Activated naive CD4-positive, alpha-beta T cell treated with anti-CD3 and anti-CD28 coated beads, Interleukin-2, amount 10 ng/mL, durations not matched to agents 7 days and 5 days (primary cell): ENCODE measurements at places on chromosomes 6 and 20.

GRCh38 chr6:87870556-87870955 is 168.5 kb upstream of the AKIRIN2 start:
- no peak for DNase-seq

DNA sequence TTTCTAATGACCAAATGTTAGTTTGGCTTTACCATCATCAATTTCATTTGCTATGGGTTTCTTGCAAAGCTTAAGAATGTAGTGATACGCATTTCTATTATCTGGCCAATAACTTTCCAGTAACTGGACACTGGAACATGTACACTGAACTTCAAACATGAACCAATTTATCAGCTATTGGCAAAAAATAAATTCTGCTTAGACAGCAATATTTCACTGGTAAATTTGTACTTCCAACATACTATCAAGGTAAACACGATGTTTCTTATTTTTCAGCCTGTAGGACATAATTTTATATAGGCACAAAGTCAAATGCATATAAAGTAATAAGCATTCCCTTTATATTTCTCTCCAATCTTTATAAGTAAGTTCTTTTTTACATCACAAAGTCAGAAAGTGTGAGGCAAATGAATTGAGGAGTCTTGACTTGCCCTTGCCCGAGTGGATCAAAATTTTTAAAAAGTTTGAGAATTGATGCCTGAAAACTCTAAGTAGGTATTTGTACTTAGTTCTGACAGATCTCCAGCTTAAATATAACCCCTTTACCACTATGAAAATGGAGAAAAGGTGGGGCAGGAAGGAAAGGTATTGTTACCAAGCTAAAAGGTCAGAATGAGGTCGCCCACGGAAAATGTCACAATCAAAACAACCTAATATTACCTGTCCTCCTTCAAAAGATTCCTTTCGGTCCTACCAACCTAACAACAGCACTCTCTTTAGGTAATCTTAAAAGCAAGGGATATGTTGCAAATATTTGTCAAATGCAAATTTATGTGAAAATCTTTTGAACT is 41.3 kb downstream of the STK38 start:
- no peak for DNase-seq

GRCh38 chr6:164098857-164099267 is 684.3 kb downstream of the QKI start:
- no peak for DNase-seq

- DNase-seq = no peak
Measured at GRCh38 chr6:23728707-23729106, 397.3 kb upstream of the NRSN1 start.

- no peak for DNase-seq
Measured at GRCh38 chr6:47483853-47484546, 6.4 kb downstream of the CD2AP start.

DNA sequence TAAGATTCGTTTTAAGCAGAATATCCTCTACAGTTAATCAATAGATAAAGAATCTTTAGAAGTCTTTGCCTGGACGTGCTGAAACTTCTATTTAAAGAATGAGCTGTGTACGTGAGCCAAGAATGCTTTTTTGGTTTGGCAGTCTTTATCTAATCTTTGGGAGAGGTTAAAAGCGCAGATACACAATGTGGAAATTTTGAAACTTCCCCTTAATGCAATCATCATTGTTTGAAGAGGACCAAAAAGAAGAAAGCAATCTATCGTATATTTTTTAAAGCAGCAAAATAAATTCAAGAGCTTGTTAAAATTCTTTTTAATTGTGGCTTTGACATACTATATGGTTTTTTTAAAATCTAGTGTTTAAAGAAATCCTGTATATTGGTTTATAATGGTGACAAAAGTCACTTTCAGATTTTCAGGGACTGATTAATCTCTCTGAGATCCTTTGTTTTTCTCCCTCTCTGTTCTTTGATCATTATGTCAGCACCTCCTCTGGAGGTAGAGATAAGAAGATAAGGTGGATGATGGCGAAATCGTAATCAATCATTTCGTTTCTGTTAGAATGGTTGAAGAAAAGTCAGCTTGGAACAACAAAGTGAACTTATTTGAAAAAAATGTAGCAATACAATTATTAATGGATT is 92.1 kb upstream of the FAM184A start:
- no peak for DNase-seq

- DNase-seq = no peak
Measured at GRCh38 chr20:44187054-44187771, at the start of gene JPH2. TSS of gene JPH2 (minus strand) at chr20:44187188. CDS start at chr20:44186705, 483 bp downstream.

GRCh38 chr6:70309243-70309642 is 6.4 kb upstream of the COL9A1 start:
- no peak for DNase-seq

DNA sequence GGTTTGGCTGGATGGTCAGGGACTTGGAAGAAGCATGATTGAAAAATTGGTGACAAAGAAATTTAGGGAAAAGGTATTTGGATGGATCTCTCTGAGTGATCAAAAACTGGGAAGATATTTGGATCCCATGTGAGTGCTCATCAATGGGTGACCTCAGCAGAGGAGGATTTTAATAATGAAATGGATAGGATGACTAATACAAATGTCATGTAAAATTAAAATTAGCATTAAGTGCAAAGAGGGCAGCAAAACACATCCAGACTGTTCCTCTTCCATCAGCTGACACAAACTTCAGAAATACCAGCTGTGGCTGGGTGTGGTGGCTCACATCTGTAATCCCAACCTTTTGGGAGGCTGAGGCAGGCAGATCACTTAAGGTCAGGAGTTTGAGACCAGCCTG is 151.7 kb downstream of the THBS2 start:
- DNase-seq = no peak

DNA sequence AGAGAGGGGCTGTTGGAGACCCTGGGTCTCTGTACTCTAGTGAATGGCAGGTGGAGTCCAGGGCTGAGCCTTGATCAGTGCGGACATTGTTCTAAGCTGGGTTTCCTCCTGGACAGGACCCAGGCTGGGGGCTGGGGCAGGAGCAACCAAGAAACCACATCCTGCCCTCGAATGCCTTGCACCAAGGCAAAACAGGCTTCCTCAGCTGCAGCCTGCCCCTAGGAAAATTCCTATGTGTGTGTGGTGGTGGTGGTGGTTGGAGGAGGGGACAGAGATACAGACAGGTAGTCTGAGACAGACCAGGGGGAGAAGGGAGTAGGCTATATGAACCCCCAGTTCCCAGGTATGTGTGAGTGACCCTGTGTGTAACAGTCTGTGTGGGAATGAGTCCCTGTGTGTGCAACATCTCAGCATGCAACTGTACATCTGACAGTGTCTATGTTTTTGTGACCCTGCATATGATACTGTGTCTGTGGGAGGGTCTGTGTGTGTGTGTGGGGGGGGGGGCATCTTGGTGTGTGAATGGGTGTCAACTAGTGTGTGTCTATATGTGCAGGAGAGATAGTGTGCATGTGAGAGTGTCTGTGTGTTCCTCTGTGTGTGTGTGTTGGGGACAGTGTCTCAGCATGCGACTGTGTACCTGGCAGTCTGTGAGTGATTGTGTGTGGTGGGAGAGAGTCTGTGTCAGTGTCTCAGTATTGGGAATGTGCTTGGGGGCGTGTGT is 3.0 kb downstream of the GLP1R start:
- DNase-seq = no peak

- DNase-seq = no peak
Measured at GRCh38 chr20:15332711-15333160, 995.3 kb upstream of the FLRT3 start.

GRCh38 chr20:36919715-36920333 is 31.7 kb downstream of the SAMHD1 start:
- DNase-seq = peak; percentile 28

GRCh38 chr6:120273411-120273810 is 923.9 kb upstream of the MAN1A1 start:
- no peak for DNase-seq

DNA sequence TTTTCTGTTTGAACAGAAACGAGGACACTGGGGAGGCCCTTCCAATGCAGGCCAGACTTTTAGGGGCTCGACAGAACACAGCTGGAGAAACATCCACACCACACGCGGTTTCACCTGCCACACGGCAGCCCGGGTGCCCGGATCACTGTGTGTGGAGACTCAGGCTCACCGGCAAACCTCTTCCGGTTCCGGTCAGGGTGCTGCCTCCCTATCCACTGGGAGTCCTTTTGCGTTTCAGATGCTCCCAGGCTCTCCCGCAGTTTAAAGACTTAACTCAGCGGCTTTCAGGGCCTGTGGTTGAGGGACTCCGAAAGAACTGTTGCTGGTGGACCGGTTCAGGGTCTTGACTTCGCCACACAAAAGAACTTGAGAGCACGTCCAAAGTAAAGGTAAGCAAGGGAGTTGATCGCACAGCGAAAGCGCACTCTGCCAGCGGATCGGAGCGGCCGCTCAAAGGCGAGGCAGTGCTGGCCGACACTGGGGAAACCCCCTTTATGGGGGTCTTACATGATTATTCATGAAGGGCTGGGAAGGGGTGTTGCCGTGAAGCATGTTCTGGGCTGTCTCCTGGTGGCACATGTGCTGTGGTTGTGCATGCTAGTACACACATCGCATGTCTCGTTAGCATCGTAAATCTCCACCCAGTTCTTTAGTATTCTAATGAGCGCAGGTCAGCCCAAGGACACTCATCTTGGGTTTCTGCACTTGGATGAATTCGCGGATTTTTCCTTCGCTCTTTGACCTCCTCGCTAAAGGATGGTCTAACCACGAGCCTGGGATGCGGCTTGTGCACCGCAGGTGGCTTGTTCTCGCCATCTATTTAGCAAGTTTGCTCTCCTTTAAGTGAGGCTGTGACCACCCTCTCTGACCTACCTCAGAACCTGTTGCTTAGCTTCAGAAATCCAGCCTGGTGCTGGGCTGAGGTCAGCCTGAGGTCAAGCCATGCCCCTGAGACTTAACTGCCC is 180.3 kb downstream of the CDH26 start:
- peak; percentile 48 for DNase-seq

- no peak for DNase-seq
Measured at GRCh38 chr6:81744131-81744530, 8.3 kb downstream of the TENT5A start.

DNA sequence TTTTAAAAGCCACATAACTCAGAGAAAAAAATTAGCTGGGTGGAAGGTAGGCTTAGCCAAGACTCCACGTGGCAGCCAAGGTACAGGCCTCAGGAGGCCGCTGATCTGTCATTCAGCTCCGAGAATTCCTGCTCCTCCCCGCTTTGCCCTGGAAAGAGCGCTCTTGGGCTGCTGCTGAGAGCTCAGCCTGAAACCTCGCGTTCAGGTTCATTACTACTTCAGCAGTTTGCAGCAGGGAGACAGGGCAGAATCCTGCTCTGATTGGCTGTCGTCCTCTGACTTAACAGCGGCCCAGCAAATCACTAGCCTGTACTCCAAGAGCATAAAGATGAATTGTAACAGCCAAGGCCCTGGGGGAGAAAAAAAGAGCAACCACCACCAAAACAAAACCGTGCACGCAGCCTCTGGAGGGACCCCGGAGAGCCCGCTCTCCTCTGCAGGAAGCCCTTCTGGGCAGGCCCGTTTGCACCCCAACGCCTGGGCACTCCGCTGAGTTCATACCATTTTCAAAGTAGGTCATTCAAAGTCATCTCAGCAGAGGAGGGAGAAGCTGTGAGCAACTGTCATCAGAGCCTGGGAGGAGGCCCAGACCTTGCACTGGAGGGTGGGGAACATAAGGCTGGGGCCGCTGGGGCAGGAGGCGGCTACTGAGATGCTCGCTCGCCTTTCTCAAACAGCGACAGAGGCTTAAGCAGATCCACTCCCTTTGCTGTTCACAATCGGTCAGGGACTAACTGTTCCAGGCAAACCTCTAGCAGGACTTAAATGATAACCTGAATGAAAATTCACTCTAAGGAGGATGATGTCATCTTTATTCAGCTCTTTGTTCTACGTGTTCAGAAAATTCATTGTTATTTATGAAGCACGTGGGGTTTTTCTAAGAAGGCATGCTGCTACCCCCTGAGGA is 42.3 kb upstream of the ATXN1 start:
- DNase-seq = no peak

DNA sequence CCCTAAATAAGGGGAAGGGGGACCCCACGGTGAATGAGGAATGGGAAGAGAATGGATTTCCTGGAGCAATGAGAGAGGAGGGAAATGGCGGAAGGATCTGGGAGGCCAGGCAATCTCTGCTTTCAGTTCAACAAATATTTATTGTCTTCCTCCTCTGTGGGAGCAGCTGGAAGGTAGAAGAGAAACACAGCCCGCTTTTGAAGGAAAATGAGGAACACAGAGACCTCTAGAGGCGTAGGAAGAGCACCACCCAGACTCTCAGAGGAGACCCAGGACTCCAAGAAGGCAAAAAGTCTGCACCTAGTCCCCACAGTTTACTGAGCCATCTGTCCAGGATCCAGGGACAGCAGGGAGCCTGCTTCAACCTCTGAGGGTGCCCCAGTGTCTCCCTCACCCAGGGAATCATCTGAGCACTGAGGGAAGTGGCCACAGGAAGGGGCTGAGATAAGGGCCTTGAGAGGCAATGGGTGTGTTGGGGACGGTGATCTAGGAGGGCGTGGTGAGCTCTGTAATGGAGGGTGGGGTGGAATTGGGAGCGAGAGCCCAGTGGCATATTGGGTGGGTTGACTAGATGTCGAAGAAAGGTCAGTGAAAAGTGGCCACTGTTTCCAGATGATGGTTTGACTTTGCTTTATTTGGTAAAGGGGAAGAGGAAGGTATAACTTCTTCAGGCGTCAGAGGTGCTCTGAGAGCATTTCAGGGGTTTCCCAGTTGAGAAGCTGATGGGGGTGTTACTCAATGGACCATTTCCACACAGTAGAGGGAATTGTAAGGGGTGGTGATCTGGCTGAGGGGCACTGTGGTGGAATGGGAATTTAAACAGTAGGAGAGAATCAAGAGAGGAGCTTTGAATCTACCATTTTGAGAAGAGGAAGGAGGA is 610 bp downstream of the PSORS1C1 start:
- no peak for DNase-seq

DNA sequence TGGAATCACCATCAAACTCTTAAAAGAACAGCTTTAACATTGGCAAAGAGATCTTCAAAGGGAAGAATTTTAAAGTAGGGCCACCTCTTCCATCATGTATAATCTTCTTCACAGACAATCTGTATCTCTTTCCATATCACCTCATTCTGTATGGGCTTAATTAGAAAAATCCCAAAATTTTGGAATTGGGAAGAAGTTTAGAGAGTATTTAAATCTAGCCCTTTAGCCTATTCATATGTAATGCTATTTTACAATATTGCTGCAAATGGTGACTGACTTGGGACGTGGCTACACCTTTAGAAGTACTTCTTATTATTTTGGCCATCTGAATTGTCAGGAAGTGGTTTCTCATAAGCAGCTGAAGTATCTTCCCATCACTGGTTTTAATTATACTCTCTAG is 474.3 kb downstream of the RFPL4B start:
- no peak for DNase-seq

DNA sequence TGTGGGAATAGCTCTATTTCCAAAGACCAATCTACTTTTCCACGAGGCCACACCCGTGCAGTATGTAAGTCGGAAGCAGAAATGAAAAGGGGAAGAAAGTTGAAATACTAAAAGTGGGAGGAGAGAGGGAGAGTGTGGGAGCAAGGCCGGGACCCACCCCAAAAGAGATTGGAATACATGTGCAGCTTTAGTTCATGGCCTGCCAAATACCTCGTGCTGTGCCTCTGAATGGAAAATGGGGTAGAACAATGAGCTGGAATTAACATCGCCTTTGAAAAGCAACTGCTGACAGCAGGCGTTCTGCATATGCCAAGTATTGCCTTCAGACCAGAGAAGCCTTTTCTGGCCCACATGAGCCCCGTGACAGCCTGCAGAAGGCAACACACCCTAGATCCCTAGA is 155.6 kb downstream of the CD83 start:
- DNase-seq = no peak
